ENCODE measurements at places on chromosomes 7 and 10.

DNA sequence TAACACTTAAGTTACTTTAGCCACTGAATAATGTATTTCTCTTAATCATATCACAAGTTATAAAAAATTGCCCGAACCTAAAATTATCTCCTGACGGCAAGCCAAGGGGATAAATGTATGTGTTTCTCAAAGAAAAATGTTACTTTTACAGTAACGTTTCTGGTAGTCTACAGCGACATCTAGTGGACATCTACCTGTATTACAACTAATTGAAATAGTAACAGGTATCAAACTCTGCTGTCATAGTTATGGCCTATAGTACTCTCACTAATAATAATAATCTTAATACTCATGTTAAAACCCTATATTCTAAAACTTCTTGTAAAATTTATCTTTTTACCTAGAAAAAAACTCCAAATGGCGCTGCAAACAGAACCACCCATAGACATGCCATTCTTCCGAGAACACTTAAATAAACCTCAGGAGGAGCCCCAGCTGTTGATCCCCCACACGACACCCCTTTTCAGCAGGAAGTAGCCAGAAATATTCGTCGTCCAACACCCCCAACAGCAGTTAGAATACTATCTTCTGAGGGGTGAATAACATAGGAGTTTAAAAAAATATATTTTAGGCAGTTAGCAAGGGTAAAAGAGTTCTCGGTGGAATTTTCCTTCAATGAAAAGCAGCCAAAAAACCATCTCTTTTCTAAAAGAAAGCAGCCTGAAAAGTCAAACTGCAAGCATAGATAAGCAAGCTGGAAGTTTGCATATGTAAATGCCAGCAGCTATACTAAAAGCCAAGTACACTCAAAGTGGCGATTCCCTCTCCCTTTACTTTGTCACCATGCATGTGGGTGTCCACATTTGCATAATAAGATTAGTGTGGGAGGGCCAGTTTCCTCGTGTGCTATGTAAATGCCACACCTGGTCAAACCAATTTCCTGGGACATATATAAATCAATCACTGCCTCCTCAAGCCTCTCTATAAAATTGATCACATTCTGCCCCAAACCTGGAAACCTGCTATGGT lies 40.5 kb upstream of the ZNF107 start:
- DNase-seq, result no peak

DNA sequence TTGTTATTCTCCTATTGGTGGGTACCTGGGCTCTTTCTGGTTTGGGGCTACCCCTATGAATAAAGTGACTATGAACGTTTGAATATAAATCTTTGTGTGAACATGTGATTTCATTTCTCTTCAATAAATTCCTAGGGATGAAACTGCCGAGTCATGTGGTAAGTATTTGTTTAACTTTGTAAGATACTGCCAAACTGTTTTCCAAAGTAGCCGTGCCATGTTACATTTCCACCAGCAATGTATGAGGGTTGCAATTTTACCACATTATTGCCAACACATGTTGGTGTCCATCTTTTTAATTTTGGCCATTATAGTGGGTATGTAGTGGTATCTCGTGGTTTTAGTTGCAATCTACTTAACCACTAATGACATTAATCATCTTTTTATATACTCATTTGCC lies 94.7 kb downstream of the ZNRF2 start:
- DNase-seq, result no peak

DNA sequence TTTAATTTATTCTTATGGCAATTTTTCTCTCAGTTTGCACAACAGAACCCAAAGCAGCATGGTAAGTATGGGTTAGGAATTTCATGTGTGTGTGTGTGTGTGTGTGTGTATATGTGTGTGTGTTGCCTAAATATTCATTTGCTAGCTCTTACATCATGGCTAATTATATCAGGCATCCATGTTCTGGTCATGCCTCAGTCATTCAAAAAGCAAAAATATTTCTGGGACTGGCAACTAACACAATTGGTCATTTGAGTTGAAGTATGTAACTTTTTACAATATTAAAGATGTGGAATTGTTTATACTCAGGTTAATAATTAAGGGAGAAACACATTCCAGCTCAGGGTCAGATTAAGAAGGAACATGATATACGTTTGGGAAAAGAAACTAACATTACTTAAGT lies 67.6 kb upstream of the PHYHIPL start:
- no peak for DNase-seq

GRCh38 chr10:3323865-3324498 lies 151.4 kb upstream of the PITRM1 start:
- DNase-seq, result no peak

- no peak for DNase-seq
Observed at GRCh38 chr7:122588621-122589020, 110.3 kb downstream of the RNF133 start.

DNA sequence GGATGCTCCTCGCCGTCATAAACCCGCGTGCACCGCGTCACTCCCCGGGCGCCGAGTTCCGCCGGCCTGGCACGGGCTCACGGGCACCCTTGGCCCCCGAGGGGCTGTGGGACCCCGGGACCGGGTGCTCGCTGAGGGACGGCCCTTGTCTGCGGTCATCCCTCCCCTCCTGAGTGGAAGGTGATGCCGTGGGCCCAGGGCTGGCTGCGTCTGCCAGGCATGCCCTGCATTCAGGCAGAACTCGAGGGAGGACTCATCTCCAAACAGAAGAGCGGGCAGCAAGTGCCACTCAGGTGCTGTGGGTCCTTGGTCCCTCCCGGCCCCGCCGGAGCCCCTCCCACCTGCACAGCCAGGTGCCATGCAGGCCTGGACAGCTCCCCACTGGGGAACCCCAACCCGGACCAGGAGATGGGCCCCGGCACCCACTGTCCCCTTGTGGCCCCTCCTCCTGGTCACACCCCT lies 61.3 kb downstream of the UNCX start:
- DNase-seq, result no peak

DNA sequence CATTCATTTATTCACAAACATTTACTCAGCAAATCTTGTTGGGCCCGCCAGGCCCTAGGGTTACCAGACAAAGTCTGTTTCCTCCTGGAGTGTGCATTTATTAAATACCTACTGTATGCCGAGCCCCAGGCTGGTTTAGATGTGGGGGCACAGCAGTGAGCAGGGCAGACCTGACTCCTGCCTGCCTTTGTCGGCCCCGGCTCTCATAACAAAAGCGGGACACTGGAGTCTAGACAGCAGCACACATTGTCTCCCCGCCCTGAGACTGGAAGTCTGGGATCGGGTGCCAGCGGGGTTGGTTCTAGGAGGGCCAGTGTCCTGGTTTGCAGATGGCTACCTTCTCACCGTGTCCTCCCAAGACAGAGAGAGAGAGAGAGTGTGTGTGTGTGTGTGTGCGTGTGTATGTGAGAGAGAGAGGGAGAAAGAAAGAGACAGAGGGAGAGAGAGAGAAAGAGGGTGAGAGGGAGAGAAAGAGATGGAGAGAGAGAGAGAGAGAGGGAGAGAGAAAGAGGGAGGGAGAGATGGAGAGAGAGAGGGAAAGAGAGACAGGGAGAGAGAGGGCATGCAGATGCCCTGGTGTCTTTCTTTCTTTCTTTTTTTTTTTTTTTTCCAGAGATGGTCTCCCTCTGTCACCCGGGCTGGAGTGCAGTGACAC lies 25.9 kb downstream of the ELFN1 start:
- DNase-seq, result no peak

DNA sequence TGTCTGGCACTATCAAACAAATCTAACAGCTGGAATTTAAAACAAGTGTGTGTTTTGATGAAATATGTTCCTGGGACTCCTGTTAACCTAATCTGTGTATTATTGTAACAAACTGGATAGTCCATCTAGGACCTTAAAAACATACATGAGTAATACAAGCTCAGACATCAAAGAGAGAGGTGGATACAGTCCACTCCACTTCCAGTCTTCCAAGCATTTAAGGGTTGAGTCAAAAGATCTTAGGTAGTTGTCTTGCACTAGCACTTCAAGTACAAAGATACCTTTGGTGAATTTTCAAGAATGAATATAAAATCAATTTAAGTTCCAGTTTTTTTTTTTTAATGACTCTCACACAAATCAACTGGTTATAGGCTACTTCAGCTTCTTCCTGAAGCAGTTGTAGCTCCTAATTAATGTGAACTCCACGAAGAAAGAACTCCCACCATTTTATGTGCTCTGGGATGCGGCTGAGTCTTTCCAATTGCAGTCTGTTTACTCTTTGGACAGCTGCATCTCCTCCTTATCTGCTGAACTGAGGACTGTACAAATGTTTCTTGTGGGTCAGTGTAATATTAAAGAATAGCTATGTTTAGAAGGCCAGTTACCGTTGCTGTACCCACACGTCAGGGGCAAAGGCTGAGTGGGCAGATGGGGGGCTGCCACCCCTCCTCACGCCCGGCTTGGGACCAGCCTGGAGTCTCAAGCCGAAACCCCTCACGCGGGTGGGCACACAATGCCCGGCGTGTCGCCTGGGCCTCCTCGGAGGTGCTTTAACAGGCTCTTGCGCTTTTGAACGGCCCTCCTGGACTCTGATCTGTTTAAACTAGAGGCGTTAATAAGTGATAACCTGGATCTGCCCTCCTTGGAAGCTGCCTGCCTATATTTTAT lies 2.9 kb upstream of the IGF2BP3 start:
- DNase-seq, result no peak

DNA sequence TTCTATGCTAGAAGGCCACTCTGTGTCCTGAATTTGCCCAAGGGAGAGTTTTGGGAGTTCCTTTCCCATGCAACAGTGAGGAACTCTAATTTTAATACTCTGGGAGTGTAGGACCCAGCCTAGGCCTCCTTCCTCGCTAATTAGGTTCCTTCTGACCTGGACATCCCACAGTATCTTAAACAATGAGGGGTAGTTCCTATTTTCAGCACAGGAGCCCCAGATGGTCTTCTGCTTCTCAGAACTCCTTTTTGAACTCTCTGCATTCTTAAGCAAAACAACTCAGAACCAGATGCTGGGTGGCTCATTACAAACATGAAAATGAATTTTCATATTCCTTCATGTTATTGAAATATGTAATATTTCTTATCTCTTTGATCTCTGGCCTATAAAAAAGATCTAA lies 116.9 kb downstream of the LRMDA start:
- DNase-seq, result no peak

DNA sequence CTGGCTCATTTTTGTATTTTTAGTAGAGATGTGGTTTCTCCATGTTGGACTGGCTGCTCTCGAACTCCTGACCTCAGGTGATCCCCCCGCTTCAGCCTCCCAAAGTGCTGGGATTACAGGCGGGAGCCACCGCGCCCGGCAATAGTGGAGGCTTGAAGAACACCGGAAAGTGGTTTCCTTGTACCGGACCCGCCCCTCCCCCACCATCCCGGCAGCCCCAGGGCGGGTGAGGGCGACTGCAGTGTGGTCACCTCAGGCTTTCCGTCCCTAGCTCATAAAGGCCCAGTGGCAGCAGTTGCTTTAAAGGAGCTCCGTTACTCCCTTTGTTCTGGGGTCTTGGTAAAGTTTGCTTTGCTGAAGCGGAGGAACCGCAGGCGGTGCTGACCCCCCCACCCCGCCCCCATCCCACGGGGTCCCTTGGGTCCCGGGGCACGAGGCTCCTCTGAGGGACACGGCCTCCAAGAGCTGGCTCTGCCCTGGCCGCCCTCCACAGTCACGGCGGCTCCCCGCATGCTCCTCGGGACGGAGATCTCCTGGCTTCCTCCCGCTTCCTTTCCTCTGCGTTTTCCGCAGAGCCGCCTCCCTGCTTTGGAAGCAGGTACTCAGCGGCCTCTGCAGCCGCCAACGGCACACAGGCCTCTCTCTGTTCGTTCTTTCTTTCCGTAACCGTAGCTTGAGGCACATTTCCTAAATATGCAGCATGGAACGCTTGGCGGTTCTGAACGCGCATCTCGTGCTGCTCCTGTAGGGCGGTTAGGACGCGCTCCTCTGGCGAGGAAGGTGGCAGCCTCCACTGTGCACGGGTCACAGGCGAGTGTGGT lies 77.3 kb downstream of the DNAJB6 start:
- no peak for DNase-seq

DNA sequence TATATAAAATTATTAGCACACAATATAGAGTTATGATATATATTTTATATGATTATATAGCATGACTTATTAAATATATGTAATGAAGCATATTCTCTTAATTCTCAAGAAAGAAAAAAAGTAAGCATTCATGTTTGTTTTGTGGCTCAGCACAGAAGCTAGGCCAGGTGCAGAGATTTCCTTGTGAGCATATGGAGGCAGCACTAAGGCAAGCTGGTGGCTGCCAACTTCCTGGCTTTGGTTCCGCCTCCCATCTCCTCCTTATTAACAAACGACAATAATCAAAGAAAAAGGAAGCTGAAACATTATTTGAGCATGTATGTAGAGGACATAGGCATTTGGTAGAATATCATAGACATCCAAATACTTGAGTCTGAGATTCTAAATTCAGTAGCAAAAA lies 130.3 kb downstream of the ST7 start:
- no peak for DNase-seq

GRCh38 chr7:144857463-144857862 lies 21.6 kb upstream of the TPK1 start:
- no peak for DNase-seq

- no peak for DNase-seq
Observed at GRCh38 chr7:38300175-38300574, 26.7 kb upstream of the TARP start.

DNA sequence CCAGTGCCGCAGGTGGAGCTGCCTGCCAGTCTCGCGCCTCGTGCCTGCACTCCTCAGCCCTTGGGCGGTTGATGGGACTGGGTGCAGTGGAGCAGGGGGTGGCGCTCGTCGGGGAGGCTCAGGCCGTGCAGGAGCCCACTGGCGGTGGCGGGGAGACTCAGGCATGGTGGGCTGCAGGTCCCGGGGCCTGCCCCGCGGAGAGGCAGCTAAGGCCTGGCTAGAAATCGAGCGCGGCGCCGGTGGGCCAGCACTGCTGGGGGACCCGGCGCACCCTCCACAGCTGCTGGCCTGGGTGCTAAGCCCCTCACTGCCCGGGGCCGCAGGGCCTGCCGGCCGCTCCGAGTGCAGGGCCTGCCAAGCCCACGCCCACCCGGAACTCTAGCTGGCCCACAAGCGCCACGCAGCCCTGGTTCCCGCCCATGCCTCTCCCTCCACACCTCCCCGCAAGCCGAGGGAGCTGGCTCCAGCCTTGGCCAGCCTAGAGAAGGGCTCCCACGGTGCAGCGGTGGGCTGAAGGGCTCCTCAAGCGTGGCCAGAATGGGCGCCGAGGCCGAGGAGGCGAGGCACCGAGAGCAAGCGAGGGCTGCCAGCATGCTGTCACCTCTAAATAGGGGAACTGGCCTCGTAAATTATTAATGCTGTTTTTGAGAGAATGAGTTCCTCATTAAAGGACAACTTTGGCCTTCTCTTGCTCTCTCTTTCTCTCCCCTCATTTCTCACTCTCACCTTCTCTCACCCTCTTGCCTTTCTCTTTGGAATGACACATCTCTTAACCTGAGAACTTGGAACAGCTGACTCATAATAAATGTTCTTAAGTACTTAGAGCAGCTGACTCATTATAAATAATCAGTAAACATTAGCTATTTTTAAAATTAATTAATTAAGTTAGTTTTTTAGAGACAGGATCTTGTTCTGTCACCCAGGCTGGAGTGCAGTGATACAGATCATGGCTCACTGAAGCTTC lies 4.9 kb downstream of the ACADSB start:
- no peak for DNase-seq
